Dorsolateral prefrontal cortex (tissue), 122 donors: ENCODE measurements at places on chromosomes 1 and 21.

DNA sequence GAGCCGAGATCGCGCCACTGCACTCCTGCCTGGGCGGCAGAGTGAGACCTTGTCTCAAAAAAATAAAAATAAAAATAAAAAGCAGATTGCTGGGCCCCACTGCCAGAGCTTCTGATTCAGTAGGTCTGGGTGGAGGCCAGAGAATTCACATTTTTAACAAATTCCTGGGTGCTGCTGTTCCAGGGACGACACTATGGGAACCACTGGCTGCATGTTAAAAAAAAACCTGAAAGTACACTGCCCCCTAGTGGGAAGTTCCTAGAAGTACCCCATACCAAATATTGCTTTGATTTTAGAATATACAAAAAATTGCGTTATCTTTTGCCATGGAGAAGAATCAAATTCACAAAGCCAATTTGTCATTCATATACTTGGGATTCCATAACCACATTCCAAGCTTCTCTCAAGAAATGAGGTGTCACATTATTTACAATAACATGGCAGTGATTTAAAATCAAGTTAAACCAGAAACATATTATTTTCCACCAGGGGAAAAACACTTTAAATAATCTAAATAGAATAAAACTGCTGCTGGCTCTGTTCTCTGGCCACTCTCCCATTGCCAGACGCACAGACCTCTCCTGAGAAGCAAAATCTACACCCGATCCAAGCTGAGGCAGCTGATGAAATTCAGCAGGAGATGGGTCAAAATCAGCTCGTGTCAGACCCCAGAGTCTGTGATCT lies 27.4 kb downstream of the SYF2 start:
- DNase-seq = no peak

DNA sequence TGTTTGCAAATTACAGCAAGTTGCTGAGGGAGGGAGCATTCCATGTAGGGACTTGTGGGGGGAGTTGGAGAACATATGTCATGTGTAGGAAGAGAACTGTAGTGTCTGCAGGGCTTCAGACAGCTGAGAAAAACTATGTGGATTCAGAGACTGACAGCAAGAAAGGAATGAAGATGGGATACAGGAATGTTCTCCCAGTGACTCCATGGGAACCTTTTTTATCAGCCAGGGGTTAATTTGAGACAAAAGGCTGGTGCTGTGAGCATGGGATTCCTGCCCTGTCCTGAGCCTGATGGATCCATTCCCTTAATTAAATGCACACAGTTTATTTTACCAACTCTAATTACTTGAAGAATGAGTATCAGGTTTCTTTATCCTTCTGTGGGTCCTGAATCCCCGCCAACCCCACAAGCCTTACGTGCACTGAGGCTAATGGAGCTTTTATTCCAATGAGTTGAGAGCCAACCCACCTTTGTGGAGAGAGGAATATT lies 26.5 kb upstream of the PLXNA2 start:
- no peak for DNase-seq

- no peak for DNase-seq
Observed at GRCh38 chr21:28592205-28592865, 400.3 kb downstream of the LTN1 start.

DNA sequence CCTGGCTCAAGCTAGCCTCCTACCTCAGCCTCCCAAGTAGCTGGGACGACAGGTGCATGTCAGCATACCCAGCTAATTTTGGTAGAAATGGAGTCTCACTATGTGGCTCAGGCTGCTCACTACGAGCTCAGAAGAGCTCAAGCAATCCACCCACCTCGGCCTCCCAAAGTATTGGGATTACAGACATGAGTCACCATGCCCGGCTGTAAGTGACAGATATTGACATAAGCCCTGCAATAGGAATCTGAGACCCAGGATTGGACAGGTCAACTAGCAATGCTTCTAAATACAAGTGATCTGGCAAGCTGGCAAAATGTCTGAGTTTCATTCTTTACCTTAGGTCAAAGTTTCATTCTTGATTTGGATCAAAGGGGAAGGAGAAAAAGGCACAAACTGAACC lies 40.5 kb upstream of the H6PD start:
- no peak for DNase-seq

- no peak for DNase-seq
Observed at GRCh38 chr1:98660940-98661543, 479 bp upstream of the SNX7 start.

- no peak for DNase-seq
Observed at GRCh38 chr1:119564548-119564947, 57.5 kb downstream of the HSD3B1 start.

DNA sequence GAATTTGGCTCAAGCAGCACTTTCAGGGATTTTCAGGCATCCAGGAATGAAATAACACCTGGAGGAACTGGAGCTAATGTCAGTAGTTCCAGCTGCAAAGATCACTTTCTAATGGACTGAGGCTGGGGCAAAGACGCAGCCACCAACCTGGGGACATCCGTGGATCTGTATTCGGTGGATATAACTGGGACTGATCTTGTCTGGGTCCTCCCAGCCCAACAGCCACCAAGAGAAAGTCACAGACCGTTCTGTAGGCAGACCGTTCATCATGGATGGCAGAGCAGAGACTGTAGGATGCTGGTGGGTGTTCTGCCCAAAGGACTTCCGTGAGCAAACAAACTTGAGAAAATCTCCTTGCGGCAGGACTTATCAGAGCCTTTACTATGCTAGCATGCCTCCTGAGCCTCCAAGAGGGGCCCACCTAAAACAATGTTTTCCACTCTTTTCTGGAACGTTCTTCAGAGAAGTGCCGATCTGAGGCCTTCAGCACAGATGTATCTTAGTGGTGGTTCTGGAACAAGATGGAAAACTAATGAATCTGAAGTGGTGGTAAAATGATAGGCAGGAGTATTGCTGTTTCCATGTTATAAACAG lies 86.1 kb upstream of the KLHDC7A start:
- DNase-seq = no peak

- no peak for DNase-seq
Observed at GRCh38 chr1:211723273-211723672, 47.9 kb upstream of the NEK2 start.

DNA sequence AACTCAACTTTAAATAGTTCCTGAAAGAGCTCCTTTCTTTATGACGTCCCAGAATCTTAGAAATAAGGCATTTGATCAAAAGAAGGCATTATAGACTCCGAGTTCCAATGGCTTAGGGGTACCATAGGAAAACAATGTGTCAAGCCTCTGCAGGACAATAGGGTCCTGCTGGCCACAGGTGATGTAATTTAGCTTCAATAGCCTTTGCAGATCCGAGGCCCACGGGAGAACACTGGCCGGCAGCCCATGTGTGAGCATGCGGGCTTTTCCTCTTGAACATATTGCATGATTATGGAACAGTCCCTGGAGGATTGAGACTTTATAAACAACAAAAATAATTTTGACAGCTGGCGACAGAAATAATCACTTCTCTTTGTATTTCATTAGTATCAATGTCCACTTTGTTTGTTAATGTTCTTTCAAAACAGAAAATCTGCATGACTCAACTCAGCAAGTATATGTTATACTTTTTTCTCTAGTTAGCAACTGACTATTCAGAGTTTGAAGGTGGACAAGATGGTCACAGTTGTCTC lies 49.0 kb upstream of the NR5A2 start:
- DNase-seq = no peak
